ENCODE measurements at places on chromosomes 16 and 17. TPM values are rescaled to one million over a fixed set of nuclear protein-coding genes. Genes with fewer than 3 reads are reported as not detected.

The METTL26 gene
- 112 TPM for total RNA-seq

The SLC43A2 gene
- total RNA-seq = 2.9 TPM

The LRRC46 gene
- total RNA-seq = 0.35 TPM

The OR3A3 gene
- total RNA-seq = not detected

The LGALS9B gene
- total RNA-seq = not detected

The ADAMTS18 gene
- total RNA-seq = 0.21 TPM

The TUBD1 gene
- total RNA-seq = 6.7 TPM

The EVI2B gene
- 0.39 TPM for total RNA-seq

The PPY gene
- total RNA-seq = not detected

The ABCA10 gene
- 1.8 TPM for total RNA-seq

The CD300LF gene
- total RNA-seq = not detected

The KRTAP3-1 gene
- not detected for total RNA-seq

The CNTROB gene
- 6.2 TPM for total RNA-seq

The SEPTIN12 gene
- not detected for total RNA-seq

DNA sequence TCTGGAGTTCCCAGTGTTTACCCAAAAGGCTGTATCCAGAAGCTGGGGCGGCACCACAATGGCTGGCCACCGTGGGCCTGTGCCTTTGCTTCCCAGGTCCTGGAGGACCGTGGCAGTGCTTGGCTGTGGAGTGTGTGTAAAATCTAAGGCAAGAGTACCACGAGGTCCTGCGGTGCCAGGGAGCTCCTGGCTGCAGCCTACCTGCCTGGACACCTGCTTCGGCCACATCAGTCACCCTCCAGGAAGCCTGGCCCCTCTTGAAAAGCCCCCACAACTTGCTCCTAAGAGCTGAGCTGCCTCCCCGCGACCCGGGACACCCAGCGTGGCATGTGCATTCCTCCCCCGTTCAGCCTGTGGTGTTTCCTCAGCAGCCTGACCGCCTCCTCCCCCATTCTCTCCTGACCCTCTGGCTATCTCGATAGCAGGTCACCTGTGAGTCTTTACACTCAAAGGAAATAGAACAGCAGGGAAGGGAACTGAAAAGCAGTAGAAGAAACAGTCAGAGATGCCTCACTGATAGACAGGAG lies 7.9 kb downstream of the TIMM22 start:
- DNase-seq = no peak

GRCh38 chr17:78947235-78948149 lies 22.3 kb upstream of the TIMP2 start:
- DNase-seq = no peak

DNA sequence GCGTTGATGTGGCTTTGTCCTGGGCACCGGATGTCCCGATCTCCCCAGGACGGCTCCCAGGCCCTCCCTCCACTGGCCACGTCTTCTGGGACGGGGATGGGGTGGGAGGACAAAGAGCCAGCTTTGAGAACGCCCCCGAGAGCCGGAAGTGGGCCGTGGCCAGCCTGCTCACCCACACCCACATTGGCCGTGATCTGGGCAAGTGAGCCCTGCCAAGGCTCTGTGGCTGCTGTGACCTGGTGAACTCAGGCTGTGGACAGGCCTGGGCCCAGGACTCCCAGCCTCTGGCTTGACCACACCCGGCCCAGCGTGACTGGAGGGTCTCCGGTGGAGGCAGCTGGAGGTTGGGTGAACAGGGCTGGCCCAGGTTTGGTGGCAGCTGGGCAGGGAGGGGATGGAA lies 3.3 kb downstream of the CDH15 start:
- DNase-seq = peak; percentile 47

DNA sequence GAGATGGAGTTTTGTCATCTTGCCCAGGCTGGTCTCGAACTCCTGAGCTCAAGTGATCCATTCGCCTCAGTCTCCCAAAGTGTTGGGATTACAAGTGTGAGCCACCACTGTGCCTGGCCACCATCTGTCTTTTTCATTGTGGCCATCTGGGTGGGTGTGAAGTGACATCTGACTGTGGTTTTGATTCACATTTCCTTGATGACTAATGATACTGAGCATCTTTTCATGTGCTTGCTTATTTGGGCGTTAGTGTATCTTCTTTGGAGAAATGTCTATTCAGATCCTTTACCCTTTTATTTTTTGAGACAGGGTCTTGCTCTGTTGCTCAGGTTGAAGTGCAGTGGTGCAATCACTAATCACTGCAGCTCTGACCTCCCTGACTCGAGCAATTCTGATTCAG lies 53.9 kb upstream of the ERN1 start:
- DNase-seq = no peak

- peak; percentile 19 for DNase-seq
These were observed 16.2 kb upstream of the KPNA2 start for GRCh38 chr17:68019336-68019674.

DNA sequence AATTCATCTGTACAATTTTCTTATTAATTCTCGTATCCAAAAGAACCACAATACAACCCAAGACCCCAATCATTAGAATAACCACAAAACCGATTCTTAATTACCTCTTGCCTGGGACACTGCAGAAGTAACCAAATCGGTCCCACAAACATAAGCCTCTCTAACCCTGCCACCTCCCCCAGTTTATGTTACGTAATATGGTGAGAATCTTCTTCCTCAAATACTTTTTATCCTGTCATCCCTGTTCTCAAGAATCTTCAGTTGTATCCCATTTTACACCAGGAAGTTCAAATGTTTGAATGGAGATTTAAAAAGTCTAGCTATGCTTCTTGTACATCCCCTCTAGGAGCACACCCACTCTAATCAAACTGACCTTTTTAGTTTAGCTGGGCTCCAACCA lies 269.3 kb upstream of the TBX2 start:
- no peak for DNase-seq

DNA sequence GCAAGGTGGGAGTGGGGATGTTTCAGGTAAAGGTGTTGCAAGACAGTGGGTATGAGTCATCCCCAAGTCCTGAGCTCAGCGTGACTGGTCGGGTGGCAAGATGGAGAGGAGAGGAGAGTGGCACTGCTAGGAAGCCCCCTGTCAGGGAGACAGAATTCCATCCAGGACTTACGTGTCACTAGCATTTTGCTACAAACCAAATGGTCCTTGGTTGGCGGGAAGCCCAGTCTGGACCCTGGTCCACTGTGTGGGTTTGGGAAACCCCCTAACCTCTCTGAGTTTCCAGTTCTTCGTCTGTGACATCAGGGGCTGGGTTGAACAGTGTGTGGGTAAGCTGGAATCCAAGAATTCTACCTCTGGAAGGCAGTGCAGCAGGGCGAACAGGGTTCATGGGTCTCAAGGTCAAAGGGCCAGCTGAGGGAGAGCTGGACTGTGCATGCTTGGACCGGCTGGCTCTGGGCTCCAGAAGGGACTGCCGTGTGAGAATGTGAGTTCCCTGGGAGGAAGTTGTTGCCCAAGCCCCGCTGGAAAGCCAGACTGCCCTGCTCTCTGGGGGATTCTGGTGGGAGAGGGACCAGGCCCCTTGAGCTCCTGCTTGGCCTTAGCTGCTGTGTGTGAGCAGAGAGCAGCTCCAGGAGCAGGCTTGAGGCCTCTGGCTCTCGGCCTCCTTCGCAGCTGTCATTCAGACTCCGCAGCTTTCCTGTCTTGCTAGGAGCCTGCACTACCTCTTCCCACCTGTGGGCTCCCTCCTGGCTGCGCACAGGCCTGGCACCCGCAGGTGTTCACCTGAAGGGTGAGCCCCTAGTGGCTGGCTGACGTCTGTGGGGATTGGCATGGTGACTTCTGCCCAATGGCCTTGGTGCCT lies 84.6 kb downstream of the NT5M start:
- no peak for DNase-seq

- no peak for DNase-seq
These were observed 9.1 kb downstream of the KCNH4 start for GRCh38 chr17:42171831-42172230.

DNA sequence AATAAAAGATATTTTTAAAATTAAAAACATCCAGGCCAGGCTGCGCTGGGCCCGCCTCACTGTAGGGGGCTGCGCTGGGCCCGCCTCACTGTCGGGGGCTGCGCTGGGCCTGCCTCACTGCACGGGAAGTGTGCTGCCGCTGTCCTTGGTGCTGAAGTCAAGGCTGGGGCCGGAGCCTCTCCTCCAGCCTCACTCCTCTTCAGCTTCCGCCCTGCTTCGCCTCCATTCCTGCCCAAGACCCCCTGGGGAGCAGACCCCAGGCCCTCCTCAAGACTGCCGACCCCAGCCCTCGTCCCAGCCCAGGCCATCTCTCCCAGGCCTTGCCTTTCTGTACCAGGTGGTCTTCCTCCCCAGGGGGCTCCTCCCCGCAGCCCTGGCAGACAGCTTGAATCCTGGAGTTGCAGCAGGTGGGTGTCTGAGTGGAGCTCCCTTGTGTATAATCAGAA lies 26.2 kb downstream of the ENDOV start:
- DNase-seq = no peak

DNA sequence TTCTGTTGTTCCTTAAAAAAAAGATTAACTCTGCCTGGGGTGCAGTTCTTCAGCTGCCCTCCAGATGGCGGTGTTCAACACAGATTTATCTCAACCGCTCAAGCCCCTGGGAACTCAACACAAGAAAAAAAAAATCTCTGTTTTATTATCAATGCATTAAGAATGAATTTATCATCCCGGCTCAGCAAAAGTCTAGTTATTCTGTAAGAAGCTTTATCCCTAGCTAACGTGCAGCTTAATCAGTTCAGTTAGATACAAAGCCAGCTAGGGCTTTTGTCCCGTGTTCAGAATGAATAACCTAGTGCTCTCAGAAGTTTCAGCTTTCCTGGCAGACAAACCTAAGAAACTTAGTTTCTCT lies 475.9 kb upstream of the CCL2 start:
- DNase-seq = peak; percentile 45

DNA sequence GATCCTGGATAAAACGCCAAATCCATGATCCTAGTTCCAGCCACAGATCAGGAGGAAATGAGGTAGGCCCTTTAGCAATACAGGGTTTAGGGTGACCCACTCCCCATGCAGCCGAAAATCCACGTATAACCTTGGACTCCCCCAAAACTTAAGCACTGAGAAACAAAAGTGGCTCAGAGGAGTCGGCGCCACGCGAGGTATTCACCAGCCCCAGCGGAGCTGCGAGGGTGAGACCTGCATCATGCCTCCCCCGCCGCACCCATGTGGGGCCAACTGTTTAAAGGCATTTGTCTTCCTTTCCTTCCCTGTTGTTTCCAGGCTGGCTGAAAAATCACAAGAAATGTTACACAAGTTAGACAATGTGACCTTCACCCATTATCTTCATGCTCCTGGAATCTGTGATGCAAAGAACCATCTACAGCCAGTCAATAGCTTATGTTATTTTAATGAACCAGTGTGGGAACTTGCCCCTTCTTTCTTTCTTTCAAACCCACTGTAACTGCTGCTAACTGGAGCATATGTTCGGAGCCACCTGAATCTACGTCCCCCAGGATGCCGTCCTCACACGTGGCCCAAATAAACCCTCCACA lies 98.2 kb upstream of the METRNL start:
- DNase-seq = no peak

GRCh38 chr16:20166531-20167235 lies 93.0 kb upstream of the GPR139 start:
- no peak for DNase-seq

- no peak for DNase-seq
These were observed 513.6 kb upstream of the CDH8 start for GRCh38 chr16:62549875-62550274.

DNA sequence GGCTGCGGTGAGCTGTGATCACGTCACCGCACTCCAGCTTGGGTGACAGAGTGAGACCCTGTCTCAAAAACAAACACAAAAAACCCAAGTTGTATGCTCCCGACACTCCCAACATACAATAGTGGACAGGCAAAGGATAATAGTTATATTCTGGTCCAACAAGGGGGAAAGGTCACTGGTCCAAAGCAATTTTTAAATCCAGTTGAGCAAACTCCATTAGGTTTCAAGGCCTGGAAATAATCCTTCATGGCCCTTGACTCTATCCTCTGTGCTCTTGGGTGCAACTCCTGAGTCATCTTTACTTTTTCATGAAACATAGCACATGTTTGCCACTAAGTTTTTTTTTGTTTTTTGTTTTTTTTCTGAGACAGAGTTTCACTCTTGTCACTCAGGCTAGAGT lies 50.3 kb upstream of the PHOSPHO1 start:
- DNase-seq = no peak

- no peak for DNase-seq
These were observed 16.3 kb downstream of the CARHSP1 start for GRCh38 chr16:8852534-8852933.
